CMK (cell line): ENCODE measurements at places on chromosomes 5 and 9.
A peak's percentile ranks its signal among the peaks of the same experiment; 100 is the strongest.

- DNase-seq = no peak
Measured at GRCh38 chr9:115229496-115229895, 111.5 kb upstream of the TNC start.

DNA sequence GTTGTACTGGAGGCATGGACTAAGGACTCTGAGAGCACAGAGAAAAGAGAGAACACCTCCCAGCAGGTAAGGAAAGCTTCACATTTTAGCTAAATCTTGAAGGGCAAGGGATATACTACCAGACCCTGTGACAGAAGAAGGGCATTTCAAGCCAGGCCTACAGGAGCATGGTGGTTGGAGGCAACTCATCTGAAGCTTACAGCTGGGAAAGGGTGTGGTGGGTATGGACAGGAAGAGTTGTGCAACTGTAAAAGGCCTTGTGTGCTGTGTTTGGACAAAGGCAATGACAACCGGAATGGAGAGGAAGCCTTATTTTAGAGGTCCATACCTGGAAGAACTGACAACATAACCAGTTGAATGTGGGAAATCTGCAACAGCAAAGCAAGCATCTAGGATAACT is 31.2 kb downstream of the NIPSNAP3B start:
- DNase-seq = no peak

- DNase-seq = no peak
Measured at GRCh38 chr5:159912033-159912800, 4.1 kb upstream of the ADRA1B start.

- DNase-seq = no peak
Measured at GRCh38 chr5:160054047-160054446, 45.1 kb downstream of the TTC1 start.

DNA sequence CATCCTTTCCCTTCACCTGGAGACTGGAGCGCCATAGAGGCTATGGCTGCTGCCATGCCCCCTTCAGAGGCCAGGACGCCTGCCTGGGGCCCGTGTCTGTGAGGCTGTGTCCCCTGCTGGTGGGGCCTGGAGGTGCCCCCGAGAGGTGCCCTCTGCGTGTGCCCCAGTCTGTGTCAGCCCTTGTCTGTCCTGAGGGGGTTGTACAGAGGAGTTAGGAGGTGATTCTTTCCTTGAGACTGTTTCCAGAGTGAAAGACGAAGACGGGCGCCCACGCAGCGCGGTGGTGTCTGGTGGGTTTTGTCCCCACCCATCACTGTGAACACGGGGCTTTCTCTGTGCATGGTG is 24.6 kb downstream of the TRAF2 start:
- no peak for DNase-seq

DNA sequence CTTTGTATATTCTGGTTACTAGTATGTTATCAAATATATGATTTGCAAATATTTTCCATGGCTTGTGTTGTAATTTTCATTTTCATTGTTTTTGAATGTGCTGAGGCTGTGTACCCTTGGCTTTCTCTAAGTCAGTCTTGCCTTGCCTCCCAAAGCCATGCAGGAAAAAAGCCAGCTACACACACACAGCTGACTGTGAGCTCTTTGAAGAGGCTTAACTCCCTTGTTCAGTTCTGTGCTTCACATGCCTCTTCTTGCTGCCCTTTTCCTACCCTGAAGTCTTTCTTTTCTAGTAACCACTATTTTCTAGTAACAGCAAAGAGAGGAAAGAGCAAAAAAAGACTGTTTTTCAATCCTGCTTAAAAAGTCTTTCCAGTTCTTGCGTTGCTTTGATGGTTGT is 53.9 kb downstream of the KCNN2 start:
- DNase-seq = no peak

DNA sequence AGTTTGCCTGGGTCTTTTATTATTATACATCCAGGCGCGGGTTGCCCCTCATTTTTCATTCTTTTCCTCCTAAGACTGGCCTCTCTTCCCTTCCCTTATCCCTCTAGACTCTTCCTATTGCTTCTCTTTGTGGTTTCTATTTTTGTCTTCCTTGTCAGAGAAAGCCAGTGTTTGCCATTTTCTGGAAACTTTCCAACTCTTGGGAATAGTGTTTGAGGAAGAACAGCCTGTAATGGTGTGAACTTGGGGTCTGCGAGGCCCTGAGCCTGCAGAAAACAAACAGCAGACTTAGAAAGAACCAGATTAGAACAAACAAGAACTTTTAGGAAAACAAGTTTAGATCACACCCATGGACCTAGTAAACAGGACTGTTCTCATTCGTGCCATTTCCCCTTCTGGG is 15.5 kb downstream of the PRKACG start:
- no peak for DNase-seq

DNA sequence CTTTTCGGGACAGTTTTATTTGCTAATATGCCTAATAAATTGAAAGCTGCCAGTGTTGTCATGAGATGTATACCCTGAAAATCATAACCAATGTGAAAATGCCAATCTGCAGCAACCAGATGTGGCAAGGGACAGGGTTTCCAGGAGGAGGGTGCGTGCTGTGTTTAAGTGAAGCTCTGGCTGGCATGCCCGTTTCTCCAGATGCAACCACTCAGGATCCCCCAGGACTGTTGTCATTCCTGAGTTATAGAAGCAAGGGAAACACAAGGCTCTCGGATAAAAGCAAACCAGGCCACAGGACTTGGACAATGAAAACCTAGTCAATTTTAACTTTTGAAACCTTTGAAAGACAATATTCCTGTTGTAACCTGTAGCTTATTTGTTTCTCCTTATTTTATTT is 360.2 kb downstream of the SLIT3 start:
- no peak for DNase-seq

DNA sequence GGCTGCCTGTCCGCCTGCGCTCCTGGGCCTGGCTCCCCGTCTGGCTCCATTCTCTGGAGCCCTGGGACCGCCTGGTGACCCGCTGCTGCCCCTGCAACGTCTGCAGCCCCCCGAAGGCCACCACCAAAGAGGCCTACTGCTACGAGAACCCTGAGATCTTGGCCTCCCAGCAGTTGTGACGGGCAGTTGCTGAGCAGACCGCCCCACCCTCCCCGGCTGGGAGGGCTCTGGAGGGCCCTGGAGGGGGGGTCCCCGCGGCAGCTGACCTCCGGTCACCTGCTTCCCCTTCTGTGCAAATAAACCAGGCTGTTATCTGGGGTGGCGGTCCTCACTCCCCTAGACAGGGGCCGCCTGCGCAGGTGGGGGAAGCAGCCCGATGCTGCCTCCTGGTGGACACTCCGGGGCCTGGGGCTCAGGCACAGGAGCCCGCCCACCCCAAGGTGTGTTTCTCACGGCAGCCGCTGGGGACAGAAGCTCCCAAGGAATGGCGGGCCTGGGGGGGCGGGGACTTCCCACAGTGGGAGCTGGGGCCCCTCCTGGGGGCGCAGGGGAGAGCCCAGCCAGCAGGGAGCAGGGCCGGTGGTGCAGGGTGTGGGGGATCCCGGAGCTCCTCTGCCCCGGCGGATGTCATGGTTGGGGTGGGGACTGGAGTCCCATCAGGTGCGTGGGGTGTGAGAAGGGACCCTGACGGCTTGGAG is 4.7 kb upstream of the TUBB4B start:
- DNase-seq = peak; percentile 93

DNA sequence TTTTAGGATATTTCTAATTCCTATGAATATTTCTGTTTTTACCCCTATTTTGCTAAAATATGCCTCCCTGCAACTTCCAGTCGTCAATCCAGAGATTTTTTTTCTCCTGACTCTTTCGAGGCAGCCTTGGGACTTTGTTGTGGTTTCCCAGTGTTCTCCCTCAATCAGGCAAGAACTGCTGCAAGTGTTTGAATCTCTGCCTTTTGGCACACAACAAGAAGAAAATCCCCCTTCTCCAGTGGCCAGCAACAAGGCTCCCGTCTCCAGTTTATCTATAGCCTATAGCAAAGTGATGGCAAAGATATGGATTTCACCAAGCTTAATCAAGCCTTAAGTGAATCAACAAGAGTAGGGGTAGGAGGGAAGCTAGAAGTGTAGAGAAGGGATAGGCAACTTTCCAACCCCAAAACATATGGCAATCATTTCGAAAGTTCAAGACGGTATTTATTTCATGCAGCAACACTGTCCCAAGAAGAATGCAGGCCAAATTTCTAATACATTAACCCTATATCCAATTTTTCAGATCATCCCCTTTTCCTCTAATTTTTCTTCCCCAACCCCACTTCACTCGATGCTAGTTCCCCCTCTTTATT is 37.7 kb upstream of the PAPPA start:
- DNase-seq = no peak

DNA sequence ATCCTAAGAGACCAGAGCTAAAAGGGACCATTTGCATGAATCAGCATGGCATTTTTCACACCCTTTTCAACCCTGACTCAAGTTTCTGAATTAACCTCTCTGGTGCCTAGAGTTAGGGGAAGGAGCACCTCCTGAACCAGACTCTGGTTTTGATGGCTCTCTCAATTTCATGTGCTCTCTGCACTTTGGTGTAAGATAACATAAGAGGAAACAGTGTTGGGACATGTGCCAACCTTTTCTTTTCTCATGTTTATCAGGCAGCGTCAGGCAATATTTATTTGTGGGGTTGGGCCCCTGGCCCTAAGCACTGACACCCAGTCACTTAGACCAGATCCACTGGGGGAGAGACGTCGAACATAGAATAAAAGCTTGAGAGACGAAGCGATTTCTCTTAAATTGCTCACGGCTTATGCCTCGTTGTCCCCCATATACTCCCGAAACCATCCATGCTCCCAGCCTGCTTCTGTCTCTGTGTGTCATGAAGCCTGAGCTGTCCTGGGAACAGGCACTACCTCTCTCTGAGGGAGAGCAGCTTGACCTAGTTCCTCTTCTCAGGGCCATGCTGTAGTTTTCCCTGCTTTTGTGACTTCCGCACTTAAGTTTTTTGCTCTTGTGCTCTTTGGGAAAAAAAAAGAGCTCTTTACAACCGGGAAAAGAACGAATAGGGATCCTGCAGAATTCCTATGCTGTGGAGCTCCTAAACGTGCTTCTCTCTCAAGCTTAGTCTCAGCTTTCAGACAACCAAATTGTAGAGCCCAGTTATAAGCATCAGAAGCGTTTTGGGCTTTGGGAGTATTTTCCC is 195.7 kb downstream of the NR3C1 start:
- no peak for DNase-seq

DNA sequence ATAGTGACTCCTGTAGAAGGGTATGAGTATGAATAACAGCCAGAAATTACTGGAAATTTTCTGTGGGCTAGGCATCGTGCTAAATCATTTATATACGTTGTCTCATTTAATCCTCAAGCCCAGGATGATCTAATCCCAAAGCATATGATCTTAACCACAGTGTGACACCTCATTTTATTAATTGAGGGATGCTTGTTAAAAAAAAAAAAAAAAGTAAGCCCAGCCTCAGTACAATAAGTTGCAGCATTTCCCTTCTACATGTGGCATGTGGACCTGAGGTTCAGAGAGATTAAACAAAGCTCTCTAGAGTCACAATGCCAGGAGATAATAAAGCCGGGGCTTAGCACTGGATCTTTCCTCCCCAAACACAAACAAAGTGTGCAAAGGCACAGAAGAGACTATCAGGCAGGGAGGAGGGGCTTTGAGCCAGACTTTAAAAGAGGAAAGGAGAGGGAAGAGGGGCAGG is 49.5 kb downstream of the KLF4 start:
- DNase-seq = no peak

DNA sequence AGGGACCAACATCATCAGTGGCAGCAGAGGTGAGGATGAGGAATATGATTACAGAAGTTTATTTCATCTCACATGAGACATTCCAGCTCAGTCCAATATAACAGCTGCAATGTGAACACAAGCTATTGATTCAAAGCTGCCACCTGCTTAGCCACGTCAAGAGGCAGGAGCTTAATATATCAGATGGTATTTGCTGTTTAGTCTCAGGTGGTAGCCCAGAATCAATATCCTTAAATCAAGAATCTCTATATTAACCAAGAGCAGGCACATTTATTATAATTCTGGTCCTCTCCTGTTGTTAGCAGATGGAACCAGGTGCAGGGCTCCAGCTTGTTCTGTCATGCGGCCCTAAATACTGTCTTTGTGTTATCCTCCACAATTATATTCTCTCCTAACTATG is 431.6 kb downstream of the ICE1 start:
- DNase-seq = no peak

DNA sequence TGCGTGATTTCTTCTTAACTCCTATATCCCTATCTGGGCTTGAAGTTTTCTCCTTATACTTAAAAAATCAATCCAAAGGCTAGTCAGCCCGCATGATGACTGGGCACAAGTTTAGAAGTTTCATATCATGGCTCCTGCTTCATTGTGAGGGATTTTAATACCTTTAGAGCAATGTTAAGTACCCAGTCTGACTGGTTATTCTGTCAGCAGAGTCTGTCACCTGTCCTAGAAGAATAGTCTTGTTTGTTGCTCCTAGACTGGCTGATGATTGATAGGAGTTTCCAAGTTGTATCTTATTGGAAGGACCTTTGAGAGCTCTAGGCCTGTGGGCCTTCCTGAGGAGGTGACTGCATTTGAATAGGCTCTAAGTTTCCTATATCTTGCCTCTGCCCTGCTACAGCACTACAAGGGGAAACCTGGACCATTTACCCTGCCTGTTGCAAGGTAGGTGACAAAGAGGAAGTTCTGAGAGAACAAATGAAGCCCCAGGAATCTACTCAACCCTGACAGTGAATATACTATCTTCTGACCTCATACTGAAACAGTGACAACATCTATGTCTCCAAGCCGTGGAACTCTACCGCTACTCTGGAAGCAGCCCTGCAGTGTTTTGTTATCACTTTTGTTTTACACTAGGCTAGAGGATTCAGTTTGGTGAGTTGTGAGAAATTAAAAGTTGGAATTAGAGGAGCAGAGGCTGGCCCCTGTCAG is 66.5 kb downstream of the F2RL2 start:
- no peak for DNase-seq
